ENCODE measurements at places on chromosomes 7 and 10.

GRCh38 chr10:91163269-91163868 is 57.1 kb upstream of the PCGF5 start:
- peak; percentile 11 for DNase-seq

DNA sequence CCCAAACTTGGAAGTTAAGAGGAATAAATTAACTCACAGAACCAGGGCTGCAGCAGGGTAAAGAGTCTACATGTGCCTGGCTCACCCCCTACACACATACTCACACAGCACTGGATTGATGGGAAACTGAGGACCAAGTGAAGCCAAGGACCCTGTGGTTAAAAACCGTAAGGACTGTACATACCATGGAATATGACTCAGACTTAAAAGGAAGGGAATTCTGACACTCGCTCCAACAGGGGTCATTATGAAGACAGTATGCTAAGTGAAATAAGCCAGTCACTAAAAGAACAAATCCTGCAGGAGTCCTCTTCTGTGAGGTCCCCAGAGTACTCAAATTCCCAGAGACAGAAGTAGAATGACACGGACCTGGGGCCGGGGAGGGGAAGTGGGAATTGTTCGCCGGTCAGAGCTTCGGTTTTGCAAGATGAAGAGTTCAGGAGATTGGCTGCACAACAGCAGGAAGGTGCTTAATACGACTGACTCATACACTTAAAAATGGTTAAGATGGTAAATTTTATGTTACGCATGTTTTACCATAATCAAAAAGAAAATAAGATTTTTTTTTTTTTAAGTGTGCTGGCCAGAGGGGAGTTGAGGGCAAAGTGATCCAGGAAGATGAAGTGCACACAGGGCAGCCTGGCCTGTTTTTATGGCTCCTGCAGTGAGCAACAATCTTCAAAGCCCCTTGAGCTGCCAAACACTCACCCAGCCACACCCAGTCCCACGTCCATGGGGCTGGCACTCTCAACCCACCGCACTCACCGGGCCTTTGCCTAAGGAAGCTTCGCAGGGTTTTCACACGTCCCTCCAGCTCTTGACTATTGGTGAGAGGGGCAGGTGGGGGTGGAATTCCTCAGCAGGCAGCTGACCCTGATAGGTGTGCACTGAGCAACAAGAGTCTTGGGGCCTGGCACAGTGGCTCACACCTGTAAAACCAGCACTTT is 26.4 kb downstream of the DRGX start:
- no peak for DNase-seq

GRCh38 chr10:124697837-124698544 is 46.2 kb downstream of the FAM53B start:
- no peak for DNase-seq

- DNase-seq: no peak
These were observed 3.4 kb downstream of the AOC1 start for GRCh38 chr7:150855476-150856302.

DNA sequence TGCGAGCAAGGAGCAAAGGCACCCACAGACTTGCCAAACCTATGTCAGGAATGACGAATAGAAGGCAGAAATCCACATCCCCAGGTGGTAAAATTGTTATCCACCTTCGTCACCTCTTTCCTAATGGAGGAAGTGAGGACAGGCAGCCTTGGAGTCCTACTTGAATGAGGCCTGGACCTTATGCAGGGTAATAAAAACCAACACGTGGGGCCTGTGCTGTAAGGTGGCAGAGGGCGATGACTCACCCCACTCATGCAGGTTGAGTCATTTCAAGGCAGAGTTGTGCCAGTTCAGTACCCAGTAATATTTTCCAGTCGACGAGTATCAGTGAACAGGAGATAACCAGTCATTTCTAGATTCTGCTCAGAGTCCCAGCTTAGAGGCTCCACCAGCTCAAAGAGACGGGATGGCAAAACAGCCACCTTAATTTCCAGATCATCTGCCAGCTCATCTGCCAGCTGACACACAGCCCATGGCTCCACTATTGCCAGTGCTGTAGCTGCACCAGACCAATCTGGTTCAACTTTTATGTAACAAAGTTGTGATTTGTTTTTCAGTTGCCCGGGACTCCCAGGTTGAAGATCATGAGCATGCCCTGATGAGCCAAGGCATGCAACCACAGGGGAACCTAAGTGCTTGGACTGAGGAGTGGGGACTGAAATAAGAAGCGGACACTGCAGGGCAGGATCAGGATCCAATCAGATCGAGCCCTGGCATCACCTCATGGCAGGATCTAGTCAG is 176.2 kb upstream of the ITGB1 start:
- no peak for DNase-seq

DNA sequence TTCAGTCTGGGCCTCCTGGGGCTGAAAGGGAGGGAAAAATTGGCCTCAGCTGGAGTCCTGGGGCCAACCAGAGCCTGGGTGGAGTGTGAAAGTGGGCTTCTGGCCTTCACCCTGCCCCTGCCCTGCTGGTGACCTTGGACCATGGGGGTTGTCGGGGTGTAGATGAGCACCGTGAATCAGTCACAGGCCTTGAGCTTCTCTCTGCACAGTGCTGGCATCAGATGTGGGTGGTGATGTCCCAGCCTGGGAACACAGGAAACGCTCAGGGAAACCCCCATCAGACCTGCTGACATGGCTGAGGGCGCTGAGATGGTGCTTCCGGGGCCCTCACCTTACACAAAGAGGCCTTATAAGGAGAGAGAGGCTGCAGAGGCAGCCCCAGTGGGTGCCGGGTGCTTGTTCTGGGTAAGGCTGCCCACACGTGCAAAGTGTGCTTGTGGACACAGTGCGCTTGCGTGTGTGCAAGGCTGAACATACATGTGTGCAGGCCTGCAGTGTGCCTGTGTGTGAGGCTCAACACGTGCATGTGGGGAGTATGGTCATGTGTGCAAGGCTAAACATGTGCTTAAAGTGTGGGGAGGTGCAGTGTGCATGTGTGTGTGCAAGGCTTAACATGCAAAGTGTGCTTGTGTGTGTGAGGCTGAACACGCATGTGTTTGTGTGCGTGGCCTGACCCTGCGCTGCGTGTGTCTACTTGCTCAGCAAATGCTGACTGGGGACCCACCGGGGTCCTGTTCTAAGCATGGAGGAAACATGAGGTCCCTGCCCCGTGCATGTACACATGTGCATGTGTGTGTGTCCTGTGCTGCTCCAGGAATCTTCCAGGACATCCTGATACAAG is 6.5 kb downstream of the ARPC1B start:
- DNase-seq: no peak

GRCh38 chr7:39663263-39663662 is 39.9 kb downstream of the RALA start:
- DNase-seq: no peak

- DNase-seq: no peak
These were observed 21.1 kb upstream of the MEOX2 start for GRCh38 chr7:15707570-15707969.

DNA sequence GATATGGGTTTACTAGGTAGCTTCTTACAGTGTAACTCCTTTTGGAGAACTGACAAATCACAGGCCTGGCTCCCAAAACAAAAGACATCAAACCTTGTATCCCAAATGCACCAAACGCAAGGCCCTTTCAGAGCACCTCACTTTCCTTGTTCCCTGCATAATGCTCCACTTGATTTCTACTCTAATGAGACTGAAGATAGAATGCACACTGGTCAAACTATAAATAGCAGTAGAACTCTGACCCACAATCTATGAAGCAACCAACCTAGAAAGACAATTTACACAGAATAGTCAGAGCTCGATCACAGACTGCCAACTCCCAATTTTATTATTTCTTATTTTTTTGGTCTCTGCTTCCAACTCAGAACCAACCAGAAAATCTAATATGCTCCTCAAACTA is 214.4 kb downstream of the CACNA2D1 start:
- DNase-seq: no peak

- no peak for DNase-seq
These were observed 5.2 kb upstream of the ACBD5 start for GRCh38 chr10:27245836-27246235.

GRCh38 chr7:6651851-6652445 is 14.8 kb downstream of the ZNF316 start:
- no peak for DNase-seq

GRCh38 chr10:80199828-80200227 is 5.5 kb downstream of the ANXA11 start:
- DNase-seq: no peak

DNA sequence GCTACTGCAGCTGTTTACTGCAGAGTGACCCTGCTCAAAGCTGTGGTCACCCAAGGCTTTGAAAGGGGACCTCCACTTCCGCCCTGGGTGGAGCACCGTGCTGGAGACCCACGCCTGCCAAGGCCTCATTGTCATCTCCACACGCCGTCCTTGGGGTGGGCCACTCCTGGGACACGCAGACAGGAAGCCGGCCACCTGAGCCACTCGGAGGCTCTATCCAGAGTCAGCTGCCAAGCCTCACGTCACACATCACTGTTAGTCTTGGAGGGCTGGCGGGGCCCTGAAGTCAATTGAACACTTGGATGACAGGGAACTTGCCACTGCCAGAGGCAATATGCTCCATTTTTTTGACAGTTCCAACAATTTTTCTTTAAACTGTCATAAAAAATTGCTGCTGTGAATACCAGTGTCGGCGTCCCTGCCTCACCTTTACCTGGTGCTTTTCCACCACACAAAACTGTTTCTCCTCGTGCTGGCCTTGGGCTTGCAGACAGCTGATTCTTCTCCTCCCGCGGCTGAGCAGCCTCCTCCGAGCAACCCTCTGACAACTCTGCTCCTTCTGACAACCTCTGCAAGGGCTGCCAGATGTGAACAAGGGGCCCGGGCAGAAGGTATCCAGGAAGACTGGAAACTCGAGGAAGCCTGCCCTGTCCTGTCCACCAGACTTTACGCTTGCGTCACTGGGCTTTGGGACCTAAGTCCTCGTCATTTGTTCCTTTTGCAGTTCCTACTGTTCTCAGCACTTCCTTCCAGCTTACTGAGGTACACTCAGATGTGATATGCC is 81.9 kb downstream of the EGFR start:
- no peak for DNase-seq

GRCh38 chr10:43471935-43472720 is 35.2 kb downstream of the ZNF487 start:
- DNase-seq: no peak

GRCh38 chr10:1608851-1609647 is 128.3 kb downstream of the ADARB2 start:
- no peak for DNase-seq

DNA sequence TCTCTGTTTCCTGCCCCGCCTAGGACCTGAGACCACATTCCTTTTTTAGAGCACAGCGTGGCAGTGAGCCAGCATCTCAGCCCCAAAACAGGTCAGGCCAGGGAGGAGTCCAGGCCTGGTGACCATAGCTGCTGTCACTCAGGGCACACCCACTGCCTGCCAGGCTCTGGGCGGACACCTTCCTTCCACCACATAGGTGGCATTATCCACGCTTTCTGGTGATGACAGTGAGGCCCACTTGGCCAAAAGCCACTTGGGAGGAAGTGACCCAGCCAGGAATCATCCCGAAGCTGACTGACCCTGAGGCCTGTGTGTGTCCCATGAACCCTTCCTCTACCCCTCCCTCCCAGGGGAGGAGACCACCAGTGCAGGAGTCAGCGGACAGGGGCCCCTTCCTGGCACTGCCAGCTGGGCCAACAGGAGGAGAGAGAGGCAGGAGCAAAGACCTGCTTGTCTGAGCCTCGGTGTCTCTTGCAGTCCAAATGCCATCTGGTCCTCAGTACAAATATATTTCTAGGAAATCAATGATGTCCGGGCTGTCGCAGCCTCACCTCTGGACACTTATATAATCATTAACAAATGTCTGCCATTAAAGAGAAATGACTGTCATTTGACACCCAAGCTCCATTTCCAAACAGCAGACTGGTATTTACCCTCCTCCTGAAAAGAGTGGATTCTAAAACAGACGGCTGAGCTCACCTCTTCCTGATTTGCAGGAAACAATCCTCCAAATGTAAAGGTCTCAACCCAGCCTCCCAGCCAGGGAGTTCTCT is 63.0 kb downstream of the ABRAXAS2 start:
- no peak for DNase-seq

DNA sequence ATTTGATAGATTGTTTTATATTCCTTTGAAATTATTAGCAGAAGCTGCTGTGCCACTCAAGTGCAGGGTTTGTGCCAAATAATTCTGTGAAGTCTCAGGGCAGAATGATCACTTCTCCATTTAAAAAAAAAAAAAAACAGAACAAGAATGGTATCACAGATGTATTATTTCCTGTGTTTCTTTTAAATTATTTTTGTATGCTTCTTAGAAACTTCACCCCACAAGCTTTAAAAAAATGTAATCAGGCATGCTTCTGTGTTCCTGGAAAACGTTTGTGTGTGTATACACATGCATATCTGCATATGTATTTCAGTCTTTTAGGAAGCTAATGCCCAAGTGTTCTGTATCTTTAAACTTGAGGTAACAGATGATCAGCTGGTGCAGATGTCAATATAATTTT is 6.3 kb upstream of the CD36 start:
- no peak for DNase-seq

GRCh38 chr7:29102558-29103151 is 43.7 kb downstream of the CPVL start:
- DNase-seq: peak; percentile 63

DNA sequence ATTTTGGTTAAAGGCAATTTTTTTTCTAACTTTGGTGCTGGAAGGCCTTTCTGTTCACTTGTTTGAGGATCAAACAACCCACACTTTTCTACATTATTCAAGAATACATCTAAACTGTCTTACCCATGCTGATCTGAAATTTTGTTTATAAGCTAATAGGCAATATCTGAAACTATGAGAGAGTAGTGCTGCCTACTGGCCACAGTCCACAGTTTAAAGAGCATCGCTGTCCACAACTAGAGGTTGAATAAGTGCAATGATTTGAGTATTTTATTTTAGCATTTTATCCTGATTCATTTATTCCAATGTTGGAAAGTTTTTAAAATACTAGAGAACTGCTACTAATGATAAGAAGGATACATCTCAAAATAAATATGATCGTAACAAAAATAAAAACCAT is 306.9 kb downstream of the ELMO1 start:
- no peak for DNase-seq

DNA sequence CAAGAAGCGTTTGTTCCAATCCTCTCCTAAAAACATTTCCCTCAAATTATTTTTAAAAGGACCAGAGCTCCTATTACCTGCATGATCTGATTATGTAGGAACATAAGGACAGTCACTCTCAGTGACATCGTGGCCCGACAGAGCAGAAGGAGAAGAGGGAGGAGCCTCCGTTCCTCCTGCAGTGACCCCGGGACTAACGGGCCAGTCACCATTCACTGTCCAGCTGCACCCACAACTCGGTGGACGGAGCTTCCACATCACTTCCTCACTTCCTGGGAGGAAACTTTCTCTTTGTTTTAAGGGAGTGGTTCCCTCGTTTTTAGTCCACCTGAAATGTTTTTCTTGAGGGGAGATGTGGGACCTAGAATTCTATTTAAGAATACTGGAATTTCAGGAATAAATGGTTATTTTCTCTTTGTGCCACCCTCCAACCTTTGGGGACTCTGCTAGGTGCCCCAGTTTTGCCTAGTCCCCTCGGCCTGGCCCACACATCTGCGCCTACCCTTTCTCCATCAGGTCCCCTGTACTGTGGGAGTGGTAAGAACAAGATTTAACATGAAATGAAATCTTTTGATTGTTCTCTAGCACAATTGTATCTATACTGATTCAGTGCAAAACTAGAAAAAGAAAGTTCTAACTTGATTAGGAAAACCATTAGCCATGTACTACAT is 173.5 kb upstream of the RNF32 start:
- DNase-seq: no peak
